ENCODE measurements at places on chromosomes 2 and 18.

DNA sequence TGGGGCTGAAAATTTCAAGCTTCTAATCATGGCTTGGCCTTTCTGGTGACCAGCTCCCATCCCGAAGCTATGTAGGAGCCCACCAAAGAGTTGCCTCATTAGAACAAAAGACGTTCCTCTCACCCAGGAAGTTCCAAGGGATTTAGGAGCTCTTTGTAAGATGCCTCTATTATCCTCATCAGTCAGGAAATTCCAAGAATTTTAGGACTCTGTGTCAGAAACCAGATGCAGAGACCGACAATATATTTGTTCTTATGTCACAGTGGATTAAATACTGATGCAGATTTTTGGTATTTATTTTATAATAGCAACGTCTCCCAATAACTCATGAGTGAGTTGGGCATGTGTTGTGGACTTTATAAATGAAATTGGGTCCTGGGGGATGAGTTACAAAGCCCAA is 91.8 kb upstream of the SKOR2 start:
- DNase-seq, result no peak

DNA sequence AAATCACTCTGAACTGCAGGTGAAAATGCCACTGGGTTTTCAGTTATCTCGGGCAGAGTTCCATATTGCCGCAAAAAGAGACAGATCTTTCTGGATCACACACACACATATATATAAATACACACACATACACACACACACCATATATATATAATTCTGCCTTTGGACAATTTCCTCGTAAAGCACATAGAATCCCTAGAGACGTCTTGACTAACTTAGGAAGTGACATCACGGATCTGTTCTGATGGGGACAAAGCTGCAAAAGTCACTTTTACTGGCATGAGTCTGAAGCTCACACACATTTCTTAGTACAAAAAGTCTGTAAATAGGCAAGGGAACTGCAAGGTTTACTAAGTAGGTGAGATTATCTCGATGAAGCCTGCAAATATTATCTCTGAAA is 28.6 kb upstream of the MBOAT2 start:
- no peak for DNase-seq

- no peak for DNase-seq
Observed at GRCh38 chr18:49321797-49322461, 138.5 kb downstream of the DYM start.

DNA sequence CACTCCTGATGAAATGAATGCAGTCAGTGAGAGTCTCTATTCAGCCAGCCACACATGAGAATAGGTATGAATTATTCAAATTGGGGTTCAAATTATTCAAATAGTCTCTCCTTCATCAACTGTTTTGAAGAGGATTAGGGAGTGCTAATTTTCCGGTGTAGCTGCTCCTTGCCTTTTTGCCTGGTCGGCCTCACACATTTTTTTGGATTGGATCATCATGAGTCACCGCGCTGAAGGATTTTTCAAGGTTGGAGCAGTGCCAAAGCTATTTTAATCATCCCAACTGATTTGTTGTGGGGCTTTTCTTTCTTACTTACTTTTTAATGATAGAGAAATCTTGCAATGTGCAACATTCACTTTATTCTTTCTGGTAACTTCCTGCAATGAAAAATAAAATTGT is 2.4 kb upstream of the DTNA start:
- no peak for DNase-seq

DNA sequence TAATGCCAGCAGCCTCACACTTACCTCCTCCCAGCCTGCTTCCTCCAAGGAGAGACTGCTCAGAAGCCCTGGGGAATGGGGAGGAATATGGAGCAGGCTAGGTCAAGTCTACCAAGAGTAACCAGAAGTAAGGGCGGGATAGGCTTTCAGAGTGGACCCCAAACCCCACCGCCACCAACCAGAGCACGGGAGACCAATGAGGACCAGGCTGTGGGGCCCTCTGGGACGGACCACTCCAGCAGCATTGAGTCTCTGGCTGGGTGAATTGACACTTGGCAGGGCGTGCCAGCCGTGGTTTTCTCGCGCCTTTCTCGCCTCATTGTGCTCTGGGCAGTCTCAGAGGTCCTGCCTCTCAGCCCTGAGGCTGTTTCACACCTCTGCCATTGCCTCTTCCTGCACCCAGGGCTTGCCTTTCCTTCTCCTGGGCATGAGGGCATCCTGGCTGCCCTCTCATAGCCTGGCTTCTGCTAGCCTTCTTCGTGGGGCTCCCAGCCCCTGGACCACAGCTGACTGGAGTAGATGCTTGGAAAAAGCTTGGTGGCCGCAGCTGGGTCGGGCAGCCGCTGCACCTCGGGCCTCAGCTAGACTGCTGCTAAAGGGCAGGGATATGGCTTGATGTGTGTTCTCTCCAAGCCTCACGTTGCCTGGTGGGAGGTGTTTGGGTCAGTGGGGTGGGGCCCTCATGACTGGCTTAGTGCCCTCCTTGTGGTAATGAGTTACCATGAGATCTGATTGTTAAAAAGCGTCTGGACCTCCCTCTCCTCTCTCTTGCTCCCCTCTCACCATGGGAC is 40.5 kb upstream of the HS6ST1 start:
- no peak for DNase-seq

DNA sequence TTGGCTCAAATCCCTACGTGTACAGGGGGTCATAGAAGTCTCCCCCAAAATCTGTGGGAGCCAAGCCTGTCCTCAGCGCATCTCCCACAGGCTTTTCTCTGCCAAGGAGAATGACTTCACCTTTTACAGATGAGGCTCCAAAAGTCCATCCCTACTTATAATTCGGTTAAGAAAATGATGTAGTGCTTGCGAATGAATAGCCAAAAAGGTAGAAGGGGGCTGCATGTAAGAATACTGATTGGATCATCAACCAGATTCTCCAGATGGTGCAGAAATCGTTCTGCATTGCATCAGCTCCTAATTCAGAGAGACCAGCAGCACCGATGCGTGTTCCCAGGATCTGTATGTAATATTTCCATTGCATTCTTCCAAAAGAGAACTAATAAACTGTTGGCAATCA is 91.9 kb downstream of the EPHA4 start:
- DNase-seq, result no peak

GRCh38 chr18:45962461-45962860 is 4.7 kb downstream of the EPG5 start:
- no peak for DNase-seq

- DNase-seq, result no peak
Observed at GRCh38 chr2:172806493-172806892, 70.8 kb downstream of the RAPGEF4 start.

DNA sequence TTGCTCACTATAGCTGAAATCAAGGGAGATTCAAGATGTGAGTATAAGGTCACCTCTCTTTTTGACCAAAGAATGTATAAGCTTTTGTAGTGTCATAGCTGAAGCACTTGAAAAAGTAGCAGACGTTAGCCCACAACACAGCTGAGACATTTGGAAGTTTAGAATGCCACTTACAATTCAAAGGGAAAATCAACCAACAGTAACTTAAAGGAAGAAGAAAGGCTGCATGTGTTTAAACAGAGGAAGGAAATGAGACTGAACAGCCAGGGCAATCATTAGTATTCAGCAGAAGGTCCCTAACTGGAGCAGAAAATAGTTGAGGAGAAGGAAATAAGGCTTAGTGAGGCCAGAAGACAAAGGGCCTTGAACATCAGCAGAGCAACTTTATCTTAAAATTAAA is 23.5 kb upstream of the SCG2 start:
- no peak for DNase-seq

DNA sequence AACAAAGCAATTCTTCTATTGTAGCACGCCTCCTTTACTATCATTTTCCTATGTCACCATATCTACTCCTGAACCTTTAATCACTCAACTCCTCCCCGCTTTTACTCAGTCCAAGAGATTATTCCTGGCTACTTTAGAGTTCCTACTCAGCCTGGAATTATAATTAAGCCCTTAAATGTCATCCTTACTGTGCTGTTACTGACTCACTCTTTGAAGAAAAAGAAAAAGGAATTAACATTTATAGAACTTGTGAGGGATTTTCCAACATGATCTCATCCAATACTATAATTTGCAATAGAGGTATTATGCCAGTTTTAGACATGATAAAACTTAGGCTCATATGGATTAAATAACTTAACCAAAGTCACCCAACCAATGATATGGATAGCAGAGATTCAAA is 61.7 kb downstream of the CCDC88A start:
- DNase-seq, result no peak

- DNase-seq, result no peak
Observed at GRCh38 chr2:67548317-67549201, 151.4 kb downstream of the ETAA1 start.

GRCh38 chr18:46736736-46737135 is 20.1 kb downstream of the ST8SIA5 start:
- DNase-seq, result no peak

GRCh38 chr2:232927793-232928550 is 57.9 kb downstream of the SNORC start:
- DNase-seq, result no peak

DNA sequence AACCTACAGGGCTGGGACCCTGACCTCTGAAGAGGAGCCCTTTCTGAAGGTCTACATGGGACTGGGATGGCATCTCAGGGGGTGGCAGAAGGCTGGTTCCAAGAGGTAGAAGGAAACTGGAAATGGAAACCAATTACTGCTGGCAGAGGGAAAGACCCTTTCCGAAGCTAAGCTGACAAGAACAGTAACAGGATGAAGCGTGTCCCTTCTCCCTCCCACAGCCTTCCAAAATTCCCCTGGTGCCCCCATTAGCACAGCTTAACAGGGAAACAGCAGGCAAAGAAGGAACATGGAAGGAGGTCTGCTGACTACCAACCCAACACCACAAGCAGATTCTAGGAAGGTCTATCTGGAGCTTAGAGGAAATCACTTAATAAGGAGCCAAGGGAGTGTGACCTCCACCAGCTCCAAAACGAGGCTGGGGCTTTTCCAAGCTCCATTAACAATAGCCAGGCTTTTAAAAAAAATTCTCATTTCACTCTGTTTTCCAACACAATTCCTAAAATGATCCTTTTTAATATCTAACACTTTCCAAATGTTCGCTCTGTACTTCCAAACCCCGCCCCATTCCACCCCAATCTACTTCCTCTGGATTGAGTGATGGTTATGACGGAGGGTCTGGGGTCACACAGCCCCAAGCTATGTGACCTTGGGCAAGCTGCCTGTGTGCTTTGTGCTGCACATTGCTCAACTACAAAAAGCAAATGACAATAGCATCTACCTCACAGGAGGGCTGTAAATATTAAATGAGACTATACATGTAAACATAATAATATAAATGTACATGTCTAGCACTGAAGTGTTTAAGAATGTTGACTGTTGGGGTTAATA is 55.2 kb downstream of the STK39 start:
- DNase-seq, result no peak

GRCh38 chr18:3524706-3525105 is 74.7 kb downstream of the TGIF1 start:
- DNase-seq, result no peak

GRCh38 chr2:237532160-237532559 is 34.2 kb upstream of the PRLH start:
- no peak for DNase-seq

DNA sequence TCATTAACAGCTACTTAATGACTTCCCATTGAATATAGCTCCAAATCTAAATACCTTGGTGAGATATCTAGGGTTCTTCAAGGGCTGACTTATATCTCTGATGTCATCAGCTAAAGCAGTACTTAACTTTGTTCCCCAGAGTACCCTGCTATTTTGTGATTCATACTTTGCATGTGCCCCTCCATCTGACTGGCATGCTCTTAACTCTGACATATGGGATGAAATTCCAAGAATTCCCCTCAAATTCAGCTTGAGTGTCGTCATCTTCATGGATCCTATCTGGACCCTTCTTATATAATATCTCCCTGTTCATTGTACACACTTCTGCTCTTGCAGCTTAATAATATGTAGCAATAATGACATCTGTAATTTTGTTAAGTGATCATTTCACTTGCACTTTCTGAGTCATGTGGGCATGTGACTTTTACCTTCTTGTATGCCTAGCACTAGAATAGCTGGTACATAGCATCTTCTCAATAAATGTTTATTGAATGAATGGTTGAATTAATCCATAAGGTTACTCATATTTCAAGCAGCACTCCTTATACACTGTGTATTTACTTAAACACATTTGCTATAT is 172.9 kb downstream of the WDR7 start:
- no peak for DNase-seq

GRCh38 chr2:215427585-215427984 is 8.3 kb downstream of the FN1 start:
- no peak for DNase-seq

DNA sequence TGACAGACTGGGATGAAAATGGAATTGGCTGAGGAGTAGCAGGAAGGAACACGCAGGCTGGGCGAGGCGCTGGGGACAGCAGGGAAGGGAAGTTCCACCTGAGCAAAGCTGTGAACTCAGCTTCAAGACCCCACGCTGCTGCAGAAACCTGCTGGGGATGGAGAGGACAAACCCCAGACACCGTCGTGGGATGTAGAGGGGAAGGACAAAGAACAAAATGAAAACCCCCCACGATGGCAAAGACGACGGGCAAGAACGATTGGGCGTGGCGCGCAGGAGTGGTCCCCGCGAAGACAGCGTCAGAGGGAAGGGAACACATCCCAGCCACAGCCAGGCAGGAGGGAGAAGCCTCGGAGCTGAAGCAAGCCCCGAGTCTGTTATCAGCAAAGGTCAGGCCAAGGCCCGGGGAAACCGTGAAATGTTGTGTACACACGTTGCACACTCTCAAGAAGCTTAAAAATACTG is 222.9 kb downstream of the NDUFA10 start:
- no peak for DNase-seq

DNA sequence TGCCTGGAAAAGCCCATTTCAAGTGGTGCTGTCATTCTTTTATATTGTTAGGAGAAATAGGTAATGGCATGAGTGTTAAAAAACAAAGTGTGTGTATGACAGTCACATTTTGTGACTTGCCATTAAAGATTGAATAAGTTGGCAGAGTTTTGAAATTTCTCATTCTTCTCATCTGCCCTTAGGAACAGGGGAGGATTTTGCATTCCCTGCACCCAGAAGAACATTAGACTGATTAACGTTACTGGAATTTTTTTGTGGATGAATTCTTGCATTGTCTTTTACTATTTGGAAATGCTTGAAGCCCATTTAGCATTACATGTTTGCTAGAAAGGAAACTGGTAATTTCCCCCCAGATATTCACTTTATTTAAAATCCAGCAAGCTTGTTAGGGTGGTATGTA is 162.2 kb downstream of the BABAM2 start:
- no peak for DNase-seq

DNA sequence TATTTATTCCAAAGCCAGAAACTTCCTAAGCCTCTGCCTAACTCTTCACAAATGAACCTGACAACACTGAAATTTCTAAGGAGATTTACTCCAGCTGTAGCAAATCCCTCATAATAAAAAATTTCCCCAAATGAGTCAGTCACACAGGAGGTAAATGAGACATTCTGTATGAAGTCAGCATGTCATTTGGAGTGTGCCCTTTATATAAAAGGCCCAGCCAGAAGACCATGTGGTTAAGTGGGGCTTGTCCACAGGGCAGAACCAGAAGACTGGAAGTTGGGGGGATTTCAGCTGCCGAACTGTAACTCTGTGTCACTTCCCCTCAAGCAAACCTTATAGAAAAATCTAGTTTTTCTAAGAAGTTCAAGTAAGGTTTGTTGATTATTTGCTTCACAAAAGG is 30.2 kb downstream of the NRP2 start:
- DNase-seq, result no peak

- no peak for DNase-seq
Observed at GRCh38 chr2:97267411-97268074, 154.6 kb downstream of the ANKRD36 start.

Measured in stimulated activated CD4-positive, alpha-beta T cell treated with anti-CD3 and anti-CD28 coated beads, Interleukin-4, amount 100 ng/mL, for 48 hours (primary cell).